ENCODE measurements at places on chromosomes 5 and 9.

- no peak for DNase-seq
These were observed 24.0 kb upstream of the KLF4 start for GRCh38 chr9:107513464-107514100.

DNA sequence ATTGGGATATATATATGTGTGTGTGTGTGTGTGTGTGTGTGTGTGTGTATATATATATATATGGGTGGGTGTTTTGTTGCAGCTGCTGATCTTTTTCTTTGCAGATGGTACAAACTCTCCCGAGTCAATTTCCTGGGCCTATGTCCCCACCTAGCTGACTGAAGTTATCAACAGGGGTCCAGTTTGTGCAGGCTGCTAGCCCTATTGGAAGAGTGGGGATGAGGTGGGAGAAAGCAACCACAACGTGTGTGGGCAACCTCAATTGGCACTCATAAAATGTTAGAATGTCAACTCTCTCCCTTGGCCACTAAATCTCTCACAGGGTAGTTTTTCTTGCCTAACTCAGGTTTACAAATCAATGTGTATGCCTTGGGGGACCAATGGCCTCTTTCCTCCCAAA is 5.6 kb downstream of the NR4A3 start:
- no peak for DNase-seq

DNA sequence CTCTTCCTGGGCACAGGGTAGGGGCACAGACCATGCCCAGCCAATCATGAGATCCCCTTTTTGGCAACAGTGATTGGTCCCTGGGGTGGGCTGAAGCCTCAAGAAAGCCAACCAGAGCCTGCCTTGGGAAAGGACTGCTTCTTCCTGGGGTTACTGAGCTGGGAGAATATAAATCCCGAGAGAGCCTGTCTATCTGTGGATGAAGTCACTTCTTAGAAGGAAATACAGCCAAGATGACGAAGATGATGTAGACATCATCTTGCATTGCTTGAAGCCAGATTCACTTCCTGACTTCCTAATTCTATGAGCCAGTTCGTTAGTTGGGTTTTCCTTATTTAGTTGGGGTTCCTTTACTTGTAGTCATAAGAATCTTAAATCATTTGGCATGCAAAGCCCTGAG is 50.1 kb upstream of the PWWP2A start:
- DNase-seq = no peak

GRCh38 chr5:16459451-16459850 is 6.1 kb downstream of the ZNF622 start:
- no peak for DNase-seq

DNA sequence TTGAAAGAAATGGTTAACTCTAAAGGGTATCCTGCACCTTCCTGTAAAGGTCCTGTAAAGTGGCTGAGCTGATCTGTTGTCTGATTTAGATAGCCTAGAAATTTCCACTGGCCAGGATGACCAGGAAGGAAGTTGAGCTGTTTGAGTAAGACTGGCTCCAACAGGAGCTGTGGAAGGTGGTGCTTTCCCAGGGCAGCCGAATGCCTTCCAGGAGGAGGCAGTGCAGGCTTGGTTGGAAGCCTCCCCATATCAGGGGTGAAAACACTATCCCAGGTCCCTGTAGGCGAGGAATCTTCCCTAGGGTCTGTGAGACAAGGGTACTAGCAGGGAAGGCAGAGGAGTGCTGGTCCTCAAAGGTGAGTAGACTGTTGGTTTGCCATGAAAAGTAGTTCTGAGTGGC is 98.4 kb downstream of the LIX1 start:
- DNase-seq = no peak

GRCh38 chr5:55160493-55161209 is 680 bp downstream of the GPX8 start:
- no peak for DNase-seq

GRCh38 chr5:42949348-42950115 is 90.6 kb downstream of the ANXA2R start:
- DNase-seq = peak; percentile 94

DNA sequence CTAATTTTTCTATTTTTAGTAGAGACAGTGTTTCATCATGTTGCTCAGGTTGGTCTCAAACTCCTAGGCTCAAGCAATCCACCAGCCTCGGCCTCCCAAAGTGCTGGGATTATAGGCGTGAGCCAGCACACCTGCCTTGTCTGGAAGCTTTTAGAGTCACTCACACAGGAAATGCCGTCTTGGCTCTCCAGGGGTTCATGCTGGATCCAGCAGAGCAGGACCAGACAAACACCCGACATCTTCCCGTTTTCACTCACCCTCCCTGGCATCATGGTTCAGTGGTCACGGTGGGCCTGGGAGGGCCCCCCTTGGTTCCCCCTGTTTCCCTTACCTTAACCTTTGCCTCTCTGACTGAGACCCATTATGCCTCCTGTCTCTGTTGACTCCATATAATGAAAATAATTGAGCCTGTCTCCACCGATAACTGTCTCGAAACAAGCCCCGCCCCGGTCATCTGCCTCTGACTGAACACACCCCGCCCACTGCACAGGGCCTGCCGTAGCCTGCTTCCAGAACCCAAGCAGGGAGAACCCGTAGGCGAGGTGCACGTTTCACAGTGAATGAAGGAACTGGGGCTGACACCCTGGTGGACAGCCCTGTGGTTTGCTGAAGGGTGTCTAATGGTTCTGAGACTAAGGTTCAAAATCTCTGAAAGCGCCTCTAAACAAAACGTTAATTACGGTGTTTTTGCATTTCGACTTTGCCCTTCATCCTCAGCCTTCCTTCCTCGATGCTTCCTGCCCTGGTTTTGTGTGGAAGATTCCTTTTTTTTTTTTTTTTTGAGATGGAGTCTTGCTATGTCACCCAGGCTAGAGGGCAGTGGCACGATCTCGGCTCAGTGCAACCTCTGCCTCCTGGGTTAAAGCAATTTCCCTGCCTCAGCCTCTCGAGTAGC is 39.7 kb upstream of the SPRY4 start:
- no peak for DNase-seq

DNA sequence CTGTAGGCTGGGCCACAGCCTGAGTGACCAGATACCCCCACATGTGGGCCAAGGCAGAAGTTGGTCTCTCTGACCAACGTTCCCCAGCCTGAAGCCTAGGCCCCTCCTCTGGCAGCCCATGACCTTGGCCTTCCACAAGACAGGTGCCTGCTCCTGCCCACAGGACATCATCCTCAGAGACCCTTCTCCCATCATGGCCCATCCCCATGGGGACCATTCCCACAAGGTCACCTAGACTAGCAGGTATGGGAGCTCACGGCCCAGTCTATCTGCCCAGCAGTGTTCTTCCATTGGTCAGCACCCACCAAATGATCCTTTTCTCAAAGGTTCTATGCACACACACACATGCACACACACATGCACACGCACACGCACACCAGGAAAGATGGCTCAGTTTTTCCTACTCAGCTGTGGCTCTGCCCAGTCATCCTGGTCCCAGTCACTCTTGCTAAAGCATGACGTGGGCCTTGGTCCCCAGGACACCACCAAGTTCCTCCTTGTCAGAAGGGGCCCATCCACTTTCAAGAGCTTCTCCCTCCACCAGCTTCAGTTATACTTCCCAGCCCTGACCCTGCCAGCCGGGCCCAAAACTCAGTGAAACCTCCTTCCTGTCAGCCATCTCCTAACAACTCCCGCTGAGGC is 65.4 kb downstream of the PAX5 start:
- no peak for DNase-seq

DNA sequence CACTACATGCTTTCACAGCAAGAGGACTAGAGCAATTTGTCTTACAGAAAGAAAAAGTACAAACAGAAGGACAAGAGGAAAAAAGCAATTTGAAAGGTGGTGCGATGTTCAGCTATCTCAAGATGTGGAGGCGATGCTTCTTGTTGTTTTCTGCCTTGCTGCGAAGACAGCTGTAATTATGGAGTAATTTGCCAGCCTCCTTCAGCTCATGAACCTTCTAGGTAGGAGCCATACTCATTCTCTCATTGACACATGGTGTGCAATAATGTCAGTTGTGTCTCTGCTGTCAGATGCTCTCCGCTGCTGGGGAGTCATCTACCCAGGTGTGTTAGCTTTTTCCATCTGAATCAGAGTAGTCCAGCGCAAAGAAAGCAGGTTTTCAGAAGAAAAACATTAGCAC is 424.5 kb downstream of the NR2F1-AS1 start:
- DNase-seq = no peak

- DNase-seq = no peak
These were observed 185.1 kb upstream of the DMAC1 start for GRCh38 chr9:7984692-7985091.

DNA sequence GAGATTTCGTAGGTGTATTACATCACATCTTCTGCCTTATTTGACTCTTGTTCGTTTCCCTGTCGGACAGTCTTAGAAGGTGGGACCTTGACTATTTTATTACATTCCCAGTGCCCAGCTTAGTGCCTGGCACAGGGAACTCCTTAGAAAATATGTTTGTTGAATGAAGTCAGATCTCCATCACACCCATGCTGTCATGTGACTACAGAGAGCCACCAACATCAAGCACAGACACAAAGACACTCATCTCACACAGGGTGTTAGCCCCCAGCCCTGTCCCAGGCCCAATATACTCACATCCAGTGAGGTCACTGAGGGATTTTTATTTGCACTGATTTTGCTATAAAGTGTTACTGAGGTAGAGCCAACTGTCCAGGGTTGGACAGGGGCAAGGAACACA is 692 bp upstream of the SRA1 start:
- no peak for DNase-seq

DNA sequence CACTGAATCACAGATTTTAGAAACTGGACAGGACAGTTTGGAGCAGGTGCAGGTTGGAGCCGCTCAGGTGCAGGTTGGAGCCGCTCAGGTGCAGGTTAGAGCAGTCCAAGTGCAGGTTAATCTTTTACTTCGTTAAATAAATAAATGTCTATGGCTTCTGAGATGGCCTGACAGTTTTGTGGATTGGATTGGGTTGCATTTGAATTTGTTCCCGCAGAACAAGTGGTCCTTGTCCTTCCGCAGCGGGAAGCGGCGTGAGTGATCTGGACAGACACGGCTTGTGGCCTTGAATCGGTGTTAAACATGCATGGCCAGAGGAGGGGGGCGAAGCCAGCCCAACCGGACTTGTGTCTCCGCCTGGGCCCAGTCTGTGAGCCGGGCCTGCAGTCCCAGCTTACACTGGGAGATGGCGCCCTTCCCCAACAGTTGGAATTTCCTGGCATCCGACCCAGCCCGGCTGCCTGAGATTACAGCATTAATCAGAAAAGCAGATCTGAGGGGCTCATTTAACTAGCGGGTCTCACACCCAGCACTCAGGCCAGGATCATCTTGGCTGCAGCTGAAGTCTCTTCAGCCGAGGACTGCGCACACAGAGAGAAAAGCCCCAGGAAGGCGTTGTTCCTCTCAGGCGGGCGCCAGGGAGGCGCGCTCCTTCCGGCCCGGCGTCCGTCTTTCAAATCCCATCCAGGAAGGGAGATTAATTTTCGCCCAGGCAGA is 1.5 kb upstream of the OLFM1 start:
- peak; percentile 75 for DNase-seq

- peak; percentile 5 for DNase-seq
These were observed 83.6 kb downstream of the ARHGEF28 start for GRCh38 chr5:73709536-73710129.

DNA sequence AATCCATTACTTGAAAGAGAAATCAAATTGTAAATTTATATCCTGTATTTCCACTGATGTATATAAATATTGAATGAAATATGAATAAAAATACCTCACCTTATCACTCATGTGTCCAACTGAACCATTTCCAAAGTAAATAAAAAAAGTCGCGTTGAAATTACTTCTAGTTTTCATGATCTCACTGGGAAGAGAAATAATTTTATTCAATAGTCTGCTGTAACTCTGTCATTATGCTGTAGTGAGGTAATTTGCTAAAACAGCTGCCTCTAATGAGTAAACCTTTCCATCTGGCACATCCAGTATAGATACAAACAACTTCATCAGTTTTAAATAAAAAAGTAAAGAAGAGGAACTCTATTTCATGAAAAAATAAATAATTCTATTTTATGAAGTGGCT is 611.5 kb downstream of the ZNF608 start:
- no peak for DNase-seq

GRCh38 chr5:130237721-130238120 is 333.5 kb downstream of the CHSY3 start:
- DNase-seq = no peak

GRCh38 chr9:5593904-5594303 is 35.0 kb upstream of the RIC1 start:
- peak; percentile 69 for DNase-seq

DNA sequence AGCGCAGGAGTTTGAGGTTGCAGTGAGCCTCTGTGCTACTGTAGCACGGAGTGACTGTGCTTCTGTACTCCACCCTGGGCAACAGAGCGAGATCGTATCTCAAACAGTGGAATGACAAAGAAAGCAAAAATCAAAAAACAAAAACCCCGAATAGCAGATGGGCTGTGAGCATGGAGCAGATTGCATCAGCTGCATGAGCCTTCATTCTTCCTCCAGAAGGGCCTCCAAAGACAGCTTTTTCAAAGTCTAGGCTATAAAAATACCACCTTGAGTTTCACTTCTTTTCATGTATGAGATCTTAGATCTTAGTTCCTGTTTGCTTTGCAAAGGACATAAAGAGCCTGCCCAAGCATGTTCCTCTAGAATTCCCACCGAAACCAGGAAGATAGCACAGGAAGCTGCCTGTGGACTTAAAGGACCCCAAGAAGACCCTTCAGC is 15.0 kb upstream of the HSPB3 start:
- peak; percentile 15 for DNase-seq

- no peak for DNase-seq
These were observed 198.4 kb upstream of the NR3C1 start for GRCh38 chr5:143601917-143602333.

DNA sequence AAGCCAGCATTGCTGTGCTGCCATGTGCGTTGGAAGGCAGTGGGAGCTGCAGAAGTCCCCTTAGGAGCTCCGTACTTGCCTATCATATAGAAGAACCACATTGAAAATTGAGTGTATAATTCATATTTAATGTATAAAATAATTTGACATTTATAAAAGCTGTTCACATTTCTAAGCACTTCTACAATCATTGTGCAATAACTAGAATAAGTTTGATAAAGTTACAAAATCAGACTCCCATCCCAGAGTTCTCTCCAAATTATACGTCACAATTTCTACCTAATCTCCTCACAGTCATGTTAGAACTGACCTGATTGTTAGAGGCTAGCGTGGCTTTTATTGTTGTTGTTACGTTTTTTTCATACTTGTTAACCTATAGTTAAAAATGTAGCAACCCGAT is 123.5 kb upstream of the ZNF366 start:
- no peak for DNase-seq

- no peak for DNase-seq
These were observed 24.2 kb upstream of the DEPDC1B start for GRCh38 chr5:60724126-60724525.

GRCh38 chr5:169126481-169127021 is 174.4 kb downstream of the SLIT3 start:
- no peak for DNase-seq

- DNase-seq = no peak
These were observed 13.3 kb upstream of the UBE2QL1 start for GRCh38 chr5:6435356-6435755.
